ENCODE measurements at places on chromosomes 16 and 17.

DNA sequence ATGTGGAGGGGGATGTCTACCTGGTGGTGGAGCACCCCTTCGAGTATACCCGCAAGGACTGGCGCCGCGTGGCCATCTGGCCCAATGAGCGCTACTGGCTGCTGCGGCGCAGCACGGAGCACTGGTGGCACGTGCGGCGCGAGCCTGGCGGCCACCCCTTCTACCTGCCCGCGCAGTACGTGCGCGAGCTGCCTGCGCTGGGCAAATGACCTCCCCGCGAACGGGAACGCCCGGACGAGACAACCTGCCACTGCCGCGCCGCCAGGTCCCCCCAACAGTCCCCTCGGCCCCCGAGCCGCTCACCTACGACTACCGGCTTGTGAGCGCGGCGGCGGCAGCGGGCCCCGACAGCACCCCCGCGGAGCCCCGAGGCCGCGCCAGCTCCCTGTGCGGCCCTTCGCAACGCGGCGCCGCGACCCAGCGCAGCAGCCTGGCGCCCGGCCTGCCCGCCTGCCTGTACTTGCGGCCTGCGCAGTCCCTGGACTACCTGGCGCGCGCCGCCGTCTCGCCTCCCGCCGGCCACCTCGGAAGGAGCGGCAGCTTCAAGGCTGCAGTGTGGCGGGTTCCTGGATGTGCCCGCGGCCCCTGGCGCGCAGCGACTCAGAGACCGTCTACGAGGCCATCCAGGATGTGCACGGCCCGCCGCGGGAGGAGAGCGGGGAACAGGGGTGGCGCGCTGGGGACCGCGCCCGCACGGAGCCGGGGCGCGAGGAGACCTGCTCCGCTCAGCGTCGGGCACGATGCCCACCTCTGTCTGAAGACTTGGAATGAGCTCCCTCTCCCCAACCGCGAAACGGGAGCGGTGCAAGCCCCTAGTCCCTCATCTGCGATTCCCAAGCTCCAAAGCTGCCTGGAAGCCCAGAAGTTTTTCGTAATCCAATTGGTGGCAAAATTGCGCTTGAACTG is 48.7 kb upstream of the AMZ2 start:
- no peak for DNase-seq

- DNase-seq: no peak
Observed at GRCh38 chr17:32123782-32124181, 18.5 kb upstream of the RHOT1 start.

- DNase-seq: peak; percentile 91
Observed at GRCh38 chr17:80513892-80514291, 30.7 kb upstream of the RPTOR start.

- no peak for DNase-seq
Observed at GRCh38 chr16:55033225-55034156, 102.8 kb downstream of the IRX5 start.

DNA sequence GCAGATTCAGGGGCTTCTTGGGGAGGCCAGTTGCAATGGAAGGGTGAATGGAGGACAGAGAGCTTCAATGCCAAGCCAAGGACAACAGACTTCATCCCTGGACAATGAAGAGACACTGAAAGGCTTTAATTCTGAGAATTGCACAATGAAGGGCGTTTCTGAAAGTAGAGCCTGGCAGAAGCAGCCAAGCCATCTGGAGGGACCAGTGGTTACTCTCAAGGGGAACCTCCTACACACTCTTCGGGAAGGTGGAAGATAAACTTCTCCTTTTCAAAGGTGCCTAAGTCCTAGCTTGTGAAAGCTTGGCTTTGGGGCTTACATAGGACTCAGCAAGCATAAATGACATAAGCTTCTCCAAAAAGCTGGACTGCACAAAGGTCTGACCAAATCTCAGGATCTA is 6.2 kb upstream of the CES1 start:
- no peak for DNase-seq

DNA sequence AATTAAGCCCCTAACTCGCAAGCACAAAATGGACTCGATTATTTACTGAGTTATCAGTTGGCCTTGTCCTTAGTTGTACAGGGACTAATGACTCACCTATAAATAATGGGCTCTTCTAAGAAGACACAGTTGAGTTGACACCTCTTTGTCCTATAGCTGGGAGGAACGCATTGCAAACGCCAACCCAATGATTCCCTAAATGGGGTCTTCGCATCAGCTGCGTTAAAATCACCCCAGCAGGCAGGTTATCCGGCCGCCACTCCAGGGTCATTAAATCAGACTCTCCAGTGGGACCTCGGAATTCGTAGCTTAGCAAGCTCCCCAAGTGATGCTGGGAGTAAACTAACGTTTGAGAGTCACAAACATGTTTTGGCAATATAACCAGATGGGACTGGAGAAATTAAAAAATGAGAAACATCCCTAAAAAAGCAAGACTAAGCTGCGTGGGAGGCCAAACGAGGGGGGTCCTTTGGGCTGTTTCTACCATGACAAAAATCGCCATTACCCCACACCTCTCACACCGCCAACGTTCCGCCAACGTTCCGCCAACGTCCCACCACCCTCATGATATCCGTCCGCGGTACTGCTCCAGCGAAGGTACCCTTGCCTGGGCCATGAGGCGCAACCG is 932 bp upstream of the NFE2L1 start:
- peak; percentile 22 for DNase-seq

- DNase-seq: no peak
Observed at GRCh38 chr16:81896902-81897301, 114.4 kb downstream of the SDR42E1 start.

- DNase-seq: peak; percentile 52
Observed at GRCh38 chr17:79023886-79024771, at the start of gene C1QTNF1. C1QTNF1 (plus strand) TSS chr17:79024169; CDS start chr17:79043969, 19,800 bp downstream.

- DNase-seq: no peak
Observed at GRCh38 chr16:81695321-81696165, 83.5 kb upstream of the PLCG2 start.

DNA sequence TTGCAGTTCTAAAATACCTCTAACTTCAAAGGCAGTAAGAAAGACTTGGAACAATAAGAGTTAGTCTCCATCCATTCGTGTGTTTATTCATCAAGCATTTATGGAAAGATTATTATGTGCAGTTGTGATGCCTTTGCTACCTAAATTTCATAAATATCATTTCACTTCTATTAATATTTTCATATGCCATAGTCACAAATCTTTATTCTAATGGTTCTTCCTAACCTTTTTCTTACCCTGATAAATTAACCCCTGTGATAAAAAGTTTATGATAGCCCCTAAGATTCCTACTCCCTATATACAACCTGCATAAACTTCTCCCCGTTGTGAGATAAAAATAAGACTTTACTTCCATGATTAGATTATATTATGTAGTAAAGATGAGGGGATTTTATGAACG is 94.9 kb downstream of the BRIP1 start:
- no peak for DNase-seq

- peak; percentile 77 for DNase-seq
Observed at GRCh38 chr16:78122774-78123315, 23.4 kb downstream of the WWOX start.

- no peak for DNase-seq
Observed at GRCh38 chr16:63195336-63195735, 1159.1 kb upstream of the CDH8 start.

DNA sequence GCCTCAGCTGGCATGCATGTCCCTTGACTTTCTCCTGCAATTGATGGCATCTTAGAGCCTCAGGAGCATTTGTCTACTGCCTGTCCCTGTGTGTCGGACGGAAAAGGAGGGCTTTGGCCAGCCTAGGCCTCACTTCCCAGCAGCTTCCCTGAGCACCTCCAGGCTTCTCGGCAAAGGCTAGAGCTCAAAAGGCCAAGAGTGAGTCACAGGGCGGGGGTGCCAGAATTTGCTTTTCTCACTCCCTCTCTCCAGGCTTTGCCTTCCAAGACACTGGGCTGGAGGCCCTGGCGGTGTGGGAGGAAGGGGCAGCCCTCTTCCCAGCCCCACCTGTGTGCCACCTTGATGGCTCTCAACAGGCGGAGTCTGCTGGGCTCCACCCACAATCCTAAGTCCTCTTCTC is 107.3 kb upstream of the MAF start:
- peak; percentile 73 for DNase-seq

- DNase-seq: peak; percentile 24
Observed at GRCh38 chr16:66551348-66551759, 1.0 kb upstream of the CKLF start.

- no peak for DNase-seq
Observed at GRCh38 chr17:30134551-30134950, 17.9 kb downstream of the NSRP1 start.

DNA sequence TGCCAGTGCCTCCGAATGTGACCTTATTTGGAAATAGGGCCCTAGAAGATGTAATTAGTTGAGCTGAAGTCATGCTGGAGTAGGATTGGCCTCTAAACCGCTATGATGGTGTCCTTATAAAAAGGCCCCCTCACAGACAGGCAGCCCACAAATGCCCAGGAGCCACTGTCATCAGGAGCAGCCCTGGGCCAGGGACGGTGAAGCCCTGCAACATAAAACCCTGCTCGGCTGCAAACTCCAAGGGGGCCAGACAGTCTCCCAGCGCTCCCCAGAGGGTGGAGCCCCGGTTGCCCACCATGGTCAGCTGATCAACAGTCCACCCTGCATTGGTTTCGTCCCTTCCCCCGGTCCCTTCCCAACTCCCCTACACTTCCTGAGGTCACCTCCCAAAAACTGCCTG is 351.7 kb downstream of the FOXL1 start:
- DNase-seq: peak; percentile 32

DNA sequence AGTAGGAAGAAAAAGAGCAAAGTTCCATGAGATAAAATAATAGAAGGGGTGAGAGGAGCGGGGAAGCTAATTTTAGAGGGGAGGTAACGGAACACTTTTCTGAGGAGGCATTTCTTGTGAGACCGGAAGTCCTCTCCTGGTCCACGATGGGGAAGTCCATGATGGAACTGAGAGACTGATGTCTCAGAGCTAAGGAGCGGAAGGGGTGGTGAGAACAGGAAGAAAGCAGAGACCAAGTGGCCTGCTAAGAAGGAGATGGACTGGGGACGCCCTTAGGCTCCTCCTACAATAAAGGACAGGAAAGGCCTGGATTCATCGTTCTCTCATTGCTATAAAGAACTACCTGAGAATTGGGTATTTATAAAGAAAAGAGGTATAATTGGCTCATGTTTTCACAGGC is 59.4 kb downstream of the ADAMTS18 start:
- DNase-seq: no peak

DNA sequence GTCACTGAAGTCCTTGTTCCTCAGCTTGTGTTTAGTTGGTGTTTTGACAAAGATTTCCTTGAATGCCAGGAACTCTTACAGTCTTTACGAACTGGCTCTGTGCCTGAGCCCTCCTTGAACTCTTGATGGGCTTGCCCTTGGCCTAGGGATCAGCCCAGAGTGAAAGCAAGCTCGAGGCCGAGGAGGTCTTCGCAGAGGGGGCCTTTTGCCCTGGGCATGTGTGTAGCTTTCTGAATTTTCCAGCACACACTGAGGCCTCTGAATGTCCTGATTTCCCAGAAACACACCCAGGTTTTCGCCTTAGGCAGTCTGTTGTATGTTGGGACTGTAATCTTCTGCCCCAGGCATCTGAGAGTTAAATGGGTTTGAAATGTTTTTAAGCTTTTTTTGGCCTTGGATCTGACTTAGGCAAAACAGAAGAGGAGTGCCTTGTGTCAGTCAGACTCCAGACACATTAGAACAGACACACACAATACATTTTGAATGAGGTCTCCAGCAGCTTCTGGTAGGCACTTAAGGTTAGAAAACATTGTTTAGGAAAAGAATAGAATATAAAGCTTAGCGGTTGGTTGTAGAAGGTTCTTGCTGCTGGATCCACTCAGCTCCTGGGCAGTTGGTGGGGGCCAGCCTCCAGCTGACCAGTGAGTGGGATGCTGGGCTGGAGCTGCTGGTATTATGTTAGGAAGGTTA is 17.1 kb downstream of the FOXK2 start:
- DNase-seq: no peak

GRCh38 chr16:3983081-3983520 is 102.6 kb upstream of the CREBBP start:
- DNase-seq: peak; percentile 69

DNA sequence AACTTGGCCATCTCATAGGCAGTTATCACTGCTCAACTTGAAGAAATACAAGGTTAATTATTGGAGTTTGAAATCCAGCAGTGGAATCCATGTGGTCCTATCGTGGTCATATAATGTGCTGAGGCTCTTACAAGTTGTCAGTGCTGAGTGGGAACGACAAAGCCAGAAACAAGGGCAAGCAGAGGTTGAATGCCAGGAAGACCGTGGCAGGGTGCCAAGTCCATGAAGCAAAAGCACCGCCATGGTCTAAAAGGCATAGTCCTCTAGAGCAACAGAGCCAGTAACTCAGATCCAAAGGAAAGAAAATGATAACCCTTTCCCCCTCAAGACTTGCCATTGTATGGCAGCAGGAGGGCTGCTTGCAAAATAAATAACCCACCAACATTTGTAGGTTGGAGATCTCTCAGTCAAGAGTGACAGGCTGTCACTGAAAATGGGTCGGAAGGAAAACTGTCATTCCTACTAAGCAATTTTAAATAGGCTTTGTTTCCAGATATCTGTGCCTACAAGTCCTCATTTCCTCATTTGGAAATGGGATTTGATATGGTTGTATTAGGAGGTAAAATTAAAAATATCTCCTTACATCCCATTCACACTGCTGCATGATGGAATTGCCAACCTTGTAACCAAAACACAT is 36.4 kb upstream of the HSBP1 start:
- no peak for DNase-seq

DNA sequence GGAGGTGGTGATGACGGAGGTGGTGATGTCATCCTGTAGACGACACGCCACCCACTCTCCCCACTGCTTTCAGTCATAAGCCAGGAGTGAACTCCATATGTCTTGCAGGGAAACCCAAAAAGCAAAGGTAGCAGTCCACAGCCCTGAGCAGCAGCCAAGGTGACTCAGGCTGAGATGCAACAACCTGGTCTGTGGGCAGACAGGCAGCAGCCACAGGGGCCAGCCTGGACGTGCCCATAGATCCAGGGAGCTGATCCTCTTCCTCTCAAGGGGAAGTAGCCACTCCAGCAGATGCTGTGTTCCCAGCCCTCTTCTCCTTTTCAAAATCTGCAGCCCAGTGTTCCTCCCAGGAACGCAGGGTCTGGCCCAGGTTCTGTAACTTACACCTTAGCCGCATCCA is 17.3 kb upstream of the CIITA start:
- no peak for DNase-seq

GRCh38 chr16:30122604-30123160 is 338 bp downstream of the MAPK3 start:
- peak; percentile 5 for DNase-seq

- peak; percentile 17 for DNase-seq
Observed at GRCh38 chr16:66127459-66128370, 238.8 kb upstream of the CDH5 start.

DNA sequence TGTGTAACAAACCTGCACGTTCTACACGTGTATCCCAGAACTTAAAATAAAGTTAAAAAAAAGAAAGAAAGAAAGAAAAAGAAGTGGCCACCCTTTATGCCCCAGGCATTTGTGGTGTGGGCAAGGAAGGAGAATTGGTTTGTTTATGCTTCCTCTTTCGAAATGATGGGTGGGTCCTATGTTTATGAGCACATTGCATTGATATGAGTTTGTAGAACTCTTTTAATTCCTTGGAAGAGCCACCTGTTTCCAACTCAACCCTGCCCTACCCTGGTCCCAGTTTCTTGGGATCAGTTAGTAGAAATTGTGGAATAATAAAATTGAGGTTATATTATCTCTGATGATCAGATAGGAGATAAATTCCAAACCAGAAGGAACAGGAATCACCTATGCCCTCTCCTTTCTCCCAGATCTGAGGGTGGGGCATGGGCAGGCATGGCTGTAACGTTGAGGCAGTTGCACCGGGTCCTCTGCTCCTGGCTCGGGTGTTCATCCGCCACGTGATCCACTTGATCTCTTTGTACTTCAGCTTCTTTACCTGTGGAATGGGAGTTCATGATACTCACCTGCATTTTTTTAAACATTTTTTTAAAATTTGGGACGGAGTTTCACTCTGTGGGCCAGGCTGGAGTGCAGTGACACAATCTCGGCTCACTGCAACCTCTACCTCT is 15.9 kb downstream of the CHAD start:
- DNase-seq: no peak

Data from fibroblast of lung (primary cell).